ENCODE measurements at places on chromosomes 2 and 18.

- DNase-seq = no peak
Measured at GRCh38 chr2:227818675-227819397, 5.2 kb downstream of the CCL20 start.

GRCh38 chr2:172861098-172861497 is 125.5 kb downstream of the RAPGEF4 start:
- no peak for DNase-seq

DNA sequence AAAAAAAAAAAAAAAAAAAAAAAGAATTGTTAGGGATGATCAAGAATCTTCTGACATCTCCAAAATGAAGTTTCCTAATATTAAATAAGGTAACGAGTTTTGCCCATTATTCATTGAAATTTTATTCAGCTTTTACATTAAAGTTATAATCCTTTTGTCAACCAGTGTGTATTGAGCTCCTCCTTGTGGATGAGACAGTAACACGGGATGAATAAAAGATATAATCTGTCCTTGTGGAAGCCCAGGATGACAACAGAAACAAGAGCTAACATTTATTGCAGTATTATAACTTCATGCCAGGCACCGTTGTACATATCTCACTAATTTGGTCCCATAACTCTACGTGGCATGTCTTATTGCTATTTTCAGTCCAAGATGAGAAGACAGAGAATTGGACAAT is 33.4 kb upstream of the SERPINB7 start:
- no peak for DNase-seq

DNA sequence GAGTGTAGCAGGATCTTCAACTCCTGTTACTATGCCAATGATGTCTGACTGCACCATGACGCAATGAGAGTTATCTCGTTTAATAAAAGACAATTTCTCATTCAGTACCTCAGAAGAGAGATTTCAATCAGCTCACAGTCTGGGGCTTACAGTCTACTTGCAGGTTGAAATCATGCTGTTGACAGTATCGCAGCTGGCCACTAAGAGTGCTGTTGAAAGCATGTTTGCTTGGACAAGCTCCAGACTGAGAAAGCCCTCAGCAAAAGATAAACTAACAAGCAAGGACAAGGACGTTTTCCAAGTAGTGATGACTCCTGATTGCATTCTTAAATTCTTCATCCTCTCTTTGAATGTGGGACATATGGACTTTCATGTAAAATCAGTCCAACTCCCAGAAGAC is 145.2 kb upstream of the SYT4 start:
- no peak for DNase-seq

- no peak for DNase-seq
Measured at GRCh38 chr18:8899000-8899399, 193.6 kb downstream of the MTCL1 start.

GRCh38 chr18:21550510-21550970 is 50.0 kb downstream of the ESCO1 start:
- no peak for DNase-seq

- DNase-seq = no peak
Measured at GRCh38 chr2:98546186-98546585, 62.1 kb downstream of the COA5 start.

DNA sequence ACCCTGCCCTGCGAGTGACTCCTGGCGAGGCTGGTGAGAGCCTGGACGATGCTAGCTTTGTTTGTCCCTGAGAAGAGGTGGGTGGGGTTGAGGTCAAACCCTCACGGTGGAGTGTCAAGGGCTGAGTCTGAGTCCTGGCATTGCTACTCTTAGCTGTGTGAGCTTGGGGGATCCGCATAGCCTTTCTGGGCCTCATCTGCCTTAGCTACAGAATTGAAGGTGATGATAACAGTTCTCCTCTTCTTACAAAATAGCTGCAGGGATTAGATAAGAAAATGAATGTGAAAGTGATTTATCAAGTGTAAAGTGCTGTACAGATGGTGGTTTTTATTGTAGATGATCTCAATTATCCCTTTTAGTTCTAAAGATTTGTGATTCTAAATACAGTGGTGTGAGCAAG is 144.6 kb downstream of the LPIN1 start:
- DNase-seq = no peak

GRCh38 chr2:214075456-214075855 is 335.4 kb upstream of the VWC2L start:
- no peak for DNase-seq

DNA sequence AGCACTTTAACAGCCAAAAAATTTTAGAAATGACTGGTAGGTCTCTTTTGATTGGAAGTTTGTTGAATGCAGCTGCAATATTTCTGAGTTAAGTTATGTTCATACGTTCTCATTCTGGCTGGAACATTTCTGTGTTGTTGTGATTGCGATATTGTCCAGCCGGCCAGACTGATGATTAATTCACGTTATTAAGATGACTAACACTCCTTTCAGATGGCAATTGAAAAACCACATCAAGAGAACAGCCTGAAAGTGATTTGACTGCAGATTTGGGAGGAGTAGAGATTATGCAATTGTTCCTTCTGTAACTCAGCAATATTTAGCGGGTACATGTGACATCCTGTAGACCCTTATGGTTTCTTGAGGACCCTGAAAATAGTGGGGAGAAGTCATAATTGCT is 133.7 kb downstream of the FBXO15 start:
- DNase-seq = no peak

GRCh38 chr2:186523791-186524190 is 37.7 kb downstream of the ZC3H15 start:
- DNase-seq = no peak

- no peak for DNase-seq
Measured at GRCh38 chr2:20421988-20422370, 24.9 kb upstream of the RHOB start.

All from NCI-H1930 (cell line).